ENCODE measurements at places on chromosomes 1 and 21.

DNA sequence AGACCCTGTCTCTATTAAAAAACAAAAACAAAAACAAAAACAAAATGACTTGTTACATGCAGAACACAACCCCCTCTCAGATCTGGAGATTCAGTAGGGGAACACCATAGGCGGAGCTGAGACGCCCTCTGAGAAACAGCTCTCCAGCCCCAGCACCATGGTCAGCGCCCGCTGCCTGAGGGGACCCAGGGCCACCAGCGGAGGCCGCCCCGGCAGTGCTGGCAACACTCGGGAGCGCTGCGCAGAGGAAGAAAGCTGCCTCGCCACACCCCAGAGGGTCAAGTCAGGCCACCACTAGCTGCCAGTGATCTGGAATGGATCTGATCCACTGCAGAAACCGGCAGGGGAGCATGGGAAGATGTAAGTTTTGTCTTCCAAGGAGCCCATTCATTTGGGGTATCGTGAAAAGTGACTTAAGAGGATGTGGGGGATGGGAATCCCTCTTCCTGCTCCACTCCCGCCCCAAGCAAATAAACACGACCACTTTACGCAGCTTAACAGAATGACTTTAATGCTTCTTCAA lies 3.1 kb downstream of the ACTA1 start:
- DNase-seq = peak; percentile 26

DNA sequence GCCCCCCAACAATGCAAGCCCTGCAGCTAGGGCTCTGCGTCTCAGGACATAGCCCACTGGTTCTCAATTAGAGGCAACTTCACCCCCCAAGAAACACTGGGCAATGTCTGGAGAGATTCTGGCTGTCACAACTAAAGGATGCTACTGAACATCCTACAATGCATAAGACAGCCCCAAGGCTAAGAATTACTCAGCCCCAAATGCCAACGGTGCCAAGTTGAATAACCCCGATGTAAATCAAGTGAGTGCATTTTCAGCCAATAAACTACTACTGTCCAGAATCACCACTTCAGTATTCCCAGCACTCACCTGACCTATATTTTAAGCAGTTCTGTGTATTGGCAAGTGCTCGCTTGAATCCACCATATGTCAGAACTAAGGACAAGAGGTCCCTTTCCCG lies 6.9 kb downstream of the RIPK4 start:
- no peak for DNase-seq

- no peak for DNase-seq
Measured at GRCh38 chr1:2095981-2096736, 45.9 kb downstream of the PRKCZ start.

DNA sequence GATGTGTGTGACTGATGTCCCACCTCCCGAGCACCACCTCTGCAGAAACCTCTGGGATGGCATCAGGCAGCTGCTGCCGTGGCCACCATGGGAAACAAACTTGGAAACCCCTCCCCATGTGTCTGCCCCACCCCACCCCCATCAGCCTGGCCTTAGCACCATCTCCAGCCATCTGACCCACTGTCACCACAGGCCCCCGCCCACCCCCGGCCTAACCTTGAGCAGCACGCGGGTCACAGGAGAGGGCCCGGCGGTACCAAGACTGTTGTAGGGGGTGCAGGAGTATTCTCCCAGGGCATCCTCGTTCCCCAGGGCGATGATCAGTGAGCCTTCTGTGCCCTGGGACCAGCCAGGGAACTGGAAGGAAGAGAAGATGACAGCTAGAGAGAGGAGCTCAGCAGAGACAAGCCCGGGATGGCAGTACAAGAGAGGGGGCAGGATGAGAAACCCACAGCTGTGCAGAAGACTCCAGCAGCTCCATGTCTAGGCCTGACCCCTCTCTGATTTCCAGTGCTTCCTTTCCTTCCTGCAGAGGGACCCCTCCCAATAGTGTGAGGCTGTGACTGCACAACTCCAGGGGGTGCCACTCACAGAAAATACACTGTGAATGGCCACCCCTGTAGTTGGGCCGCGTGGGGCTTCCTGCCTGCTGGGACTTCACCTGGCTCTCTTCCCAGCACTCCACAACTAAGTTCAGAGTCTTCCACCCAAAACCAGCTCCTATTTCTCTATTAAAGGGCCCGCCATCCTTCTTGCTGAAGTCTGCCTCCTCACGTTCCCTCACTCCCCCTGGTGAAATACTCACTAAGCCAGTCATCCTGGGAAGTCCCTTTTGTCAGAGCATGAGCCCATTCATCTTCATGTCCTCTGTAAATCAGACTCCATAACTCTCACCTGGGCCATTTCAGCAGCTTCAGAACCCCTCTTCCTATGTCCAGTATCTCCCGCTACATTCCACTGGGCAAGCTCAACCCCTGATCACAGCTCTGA lies 7.3 kb upstream of the TAGLN2 start:
- no peak for DNase-seq

GRCh38 chr1:18637511-18637960 lies 6.9 kb downstream of the PAX7 start:
- DNase-seq = no peak

GRCh38 chr1:30600706-30601105 lies 122.7 kb downstream of the MATN1 start:
- DNase-seq = no peak

DNA sequence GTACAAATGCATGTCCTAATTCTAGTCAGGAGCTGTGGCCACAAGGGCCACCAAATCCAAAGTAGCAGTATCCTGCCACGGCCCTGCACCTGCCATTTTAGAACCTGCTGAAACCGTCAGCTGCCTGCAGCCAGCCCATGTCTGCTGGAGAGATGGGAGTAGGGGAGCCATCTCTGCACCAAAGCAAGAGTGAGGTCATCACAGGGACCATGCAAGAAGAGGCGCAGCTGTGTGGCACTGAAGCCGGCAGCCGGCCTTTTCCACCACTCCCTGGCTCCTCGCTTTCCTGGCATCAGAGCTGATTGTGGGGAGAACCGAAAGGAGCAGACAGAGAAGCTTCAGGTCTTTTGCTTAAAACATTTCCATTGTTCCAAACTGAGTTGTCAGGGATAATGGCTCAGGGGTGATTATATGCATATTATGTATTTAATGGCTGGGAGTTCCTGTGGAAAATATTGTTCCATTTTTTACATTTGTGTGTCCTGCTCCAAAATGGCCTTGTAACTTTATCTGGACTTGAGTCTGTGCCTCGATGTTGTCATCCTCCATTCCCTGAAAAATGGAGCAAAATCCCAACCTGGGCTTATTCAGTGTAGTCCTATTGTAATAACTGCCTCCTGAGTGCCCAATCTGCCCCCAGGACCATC lies 18.7 kb upstream of the NBL1 start:
- no peak for DNase-seq

GRCh38 chr1:92882819-92883218 lies 51.0 kb downstream of the RPL5 start:
- peak; percentile 71 for DNase-seq

GRCh38 chr1:226763905-226764264 lies 24.8 kb upstream of the ITPKB start:
- no peak for DNase-seq

DNA sequence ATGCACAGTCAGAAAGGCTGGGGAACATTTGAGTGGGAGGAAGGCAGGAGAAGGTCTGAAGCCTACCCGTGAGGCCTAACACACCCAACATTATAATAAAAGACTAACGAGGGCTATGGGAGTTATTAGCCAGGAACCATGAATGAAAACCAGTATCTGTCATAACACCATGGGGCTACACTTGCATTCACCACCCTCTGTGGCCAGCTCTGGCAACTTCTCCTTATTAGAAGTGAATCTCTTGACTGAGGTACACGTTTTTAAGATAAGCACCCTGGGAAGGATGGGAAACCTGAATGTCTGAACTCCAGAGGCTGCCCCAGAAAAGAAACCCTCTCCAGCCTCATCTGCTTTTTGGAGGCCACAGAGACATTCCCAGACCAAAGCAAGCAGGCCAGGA lies 204.3 kb upstream of the RAB4A start:
- DNase-seq = no peak

GRCh38 chr21:38351176-38351959 lies 94.6 kb downstream of the KCNJ15 start:
- DNase-seq = no peak

DNA sequence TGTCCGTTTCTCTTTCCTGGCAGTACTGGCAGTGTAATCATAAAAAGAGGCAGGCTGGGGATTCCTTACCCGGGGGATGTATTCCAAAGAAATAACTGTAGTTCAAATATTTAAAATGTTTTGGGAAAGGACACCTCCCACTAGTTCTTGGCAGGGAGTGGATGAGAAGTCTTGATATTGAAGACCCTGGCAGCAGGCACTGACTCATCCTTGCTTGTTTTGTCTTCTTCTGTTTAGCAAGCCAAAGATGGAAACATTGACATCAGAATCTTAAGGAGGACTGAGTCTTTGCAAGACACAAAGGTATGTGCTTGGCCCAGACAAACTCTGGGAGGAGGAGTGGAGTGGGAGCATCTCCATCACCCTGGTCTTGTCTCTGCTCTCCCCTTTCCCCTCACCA lies 639 bp downstream of the IL20 start:
- no peak for DNase-seq

DNA sequence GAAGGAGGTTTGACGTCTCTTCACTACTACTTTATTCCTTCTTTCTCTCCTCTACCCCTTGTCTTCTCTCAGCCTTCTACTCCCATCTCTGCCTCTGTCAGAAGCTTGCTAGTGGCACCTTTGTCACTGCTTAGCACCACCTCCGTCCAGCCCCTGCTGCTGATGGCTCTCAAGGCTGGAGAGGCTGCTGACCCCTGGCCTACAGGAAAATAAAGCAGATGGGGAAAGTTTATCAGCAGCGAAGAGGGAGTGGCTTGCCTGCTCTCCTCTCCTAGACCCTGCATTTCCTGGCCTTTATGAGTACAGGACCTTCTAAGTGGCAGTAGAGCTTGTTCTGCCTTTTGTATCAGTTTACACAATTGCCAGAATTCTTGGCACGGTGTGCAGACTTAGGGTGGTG lies 27.0 kb downstream of the PROX1 start:
- DNase-seq = no peak

- no peak for DNase-seq
Measured at GRCh38 chr1:214396330-214396729, 115.4 kb downstream of the SMYD2 start.

DNA sequence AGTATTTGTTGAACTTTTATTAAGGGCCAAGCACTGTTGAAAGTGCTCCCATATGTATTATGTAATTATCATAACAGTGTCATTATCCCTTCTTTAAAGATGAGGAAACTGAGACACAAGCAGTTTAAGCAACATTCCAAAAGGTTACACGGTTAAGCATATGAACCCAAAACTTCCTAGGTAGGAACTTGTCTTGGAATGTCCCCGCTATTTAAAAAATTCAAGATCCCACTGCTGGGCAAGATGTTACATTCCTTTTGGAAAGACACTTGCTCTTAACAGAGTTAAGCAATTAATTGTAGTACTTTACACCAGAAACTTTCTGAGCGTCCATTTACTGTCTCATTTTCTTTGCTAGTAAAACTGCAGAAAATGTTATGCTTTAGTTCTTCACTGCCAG lies 15.6 kb downstream of the LMO4 start:
- DNase-seq = no peak

GRCh38 chr1:31224068-31224467 lies 15.6 kb downstream of the NKAIN1 start:
- no peak for DNase-seq

GRCh38 chr1:11893907-11894251 lies 32.3 kb downstream of the KIAA2013 start:
- DNase-seq = peak; percentile 69

- DNase-seq = no peak
Measured at GRCh38 chr1:197181982-197182381, 35.5 kb upstream of the ASPM start.

DNA sequence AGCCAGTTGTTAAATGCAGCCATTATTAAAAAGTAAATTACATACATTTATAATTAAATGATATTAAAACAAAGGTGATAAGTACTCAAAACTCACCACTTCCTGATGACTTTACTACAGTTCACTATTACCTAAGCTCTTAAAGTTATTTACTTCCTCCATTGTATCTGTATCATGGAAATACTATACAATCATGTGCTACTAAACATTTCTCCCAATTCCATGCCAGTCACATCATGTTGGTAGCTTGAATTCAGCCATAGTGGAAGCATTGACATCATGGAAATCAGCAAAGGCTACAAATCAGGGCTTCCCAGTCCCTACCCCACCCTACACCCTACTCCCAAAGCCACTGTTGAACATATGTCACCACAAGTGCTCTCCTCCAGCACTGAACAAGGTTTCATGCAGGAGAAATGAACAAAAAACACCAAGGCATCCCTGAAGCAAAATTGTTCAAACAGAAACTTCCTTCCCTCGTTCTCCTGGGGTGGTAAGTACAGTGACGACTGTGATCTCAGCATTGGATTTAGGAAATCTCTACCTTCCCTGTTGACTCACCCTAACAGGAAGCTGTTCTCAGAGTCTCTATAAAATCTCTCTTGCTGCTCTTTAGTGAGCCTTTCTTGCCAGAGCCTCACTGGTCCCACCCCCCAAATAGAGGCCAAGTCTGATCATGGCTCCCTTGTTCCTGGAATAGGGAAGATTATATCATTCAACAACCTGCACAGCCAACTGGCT lies 12.7 kb downstream of the VSIG8 start:
- DNase-seq = no peak

DNA sequence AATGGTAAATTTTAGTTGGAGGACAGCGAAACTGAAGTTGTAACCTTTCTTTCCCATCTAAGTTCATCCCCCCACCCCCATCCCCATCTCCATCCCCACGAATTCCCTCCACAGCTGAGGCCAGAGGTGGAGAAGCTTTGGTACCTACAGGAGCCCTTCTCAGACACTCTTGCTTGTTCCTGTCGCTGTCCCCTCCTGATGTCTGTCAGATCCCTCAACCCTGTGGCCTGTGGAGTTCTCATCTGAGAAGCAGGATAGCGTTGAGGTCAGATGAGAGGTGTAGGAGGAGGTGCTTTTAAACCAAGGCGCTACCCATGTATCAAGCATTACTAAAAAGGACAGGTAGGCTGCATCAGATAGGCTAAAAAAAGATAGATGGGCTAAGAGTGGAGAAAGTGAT lies 769 bp downstream of the NTPCR start:
- peak; percentile 25 for DNase-seq

DNA sequence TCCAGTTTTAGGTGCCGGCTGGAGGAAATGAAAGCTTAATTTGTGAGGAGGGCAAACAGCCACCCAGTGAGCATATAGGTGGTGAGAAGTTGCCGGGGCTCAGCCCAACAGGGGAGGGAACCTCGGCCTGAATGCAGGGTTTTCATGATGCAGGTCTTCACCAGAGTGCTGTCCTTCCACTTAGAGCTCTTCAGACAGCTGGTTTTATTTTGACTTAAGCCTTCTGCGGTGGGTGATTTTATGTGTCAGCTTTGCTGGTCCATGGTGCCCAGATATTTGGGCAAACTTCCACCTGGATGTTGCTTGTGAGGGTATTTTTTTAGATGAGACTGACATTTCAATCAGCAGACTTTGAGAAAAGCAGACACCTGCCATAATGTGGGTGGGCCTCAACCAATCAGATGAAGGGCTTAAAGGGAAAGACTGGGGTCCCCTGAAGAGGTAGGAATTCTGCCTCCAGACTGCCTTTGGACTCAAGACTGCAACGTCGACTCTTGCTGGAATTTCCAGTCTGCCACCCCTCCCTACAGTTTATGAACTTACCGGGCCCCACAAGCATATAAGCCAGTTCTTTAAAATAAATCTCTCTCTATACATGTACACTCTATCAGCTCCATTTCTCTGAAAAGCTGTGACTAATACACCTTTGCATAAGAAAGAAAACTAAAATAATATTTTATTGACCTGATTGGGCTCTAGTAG lies 72.8 kb downstream of the RHOU start:
- no peak for DNase-seq

Data from CD4-positive, alpha-beta T cell treated with Interleukin-17A for 1 hour (primary cell).